ENCODE measurements at places on chromosomes 2 and 18.

- no peak for DNase-seq
Observed at GRCh38 chr18:56853961-56854360, 202.8 kb downstream of the WDR7 start.

DNA sequence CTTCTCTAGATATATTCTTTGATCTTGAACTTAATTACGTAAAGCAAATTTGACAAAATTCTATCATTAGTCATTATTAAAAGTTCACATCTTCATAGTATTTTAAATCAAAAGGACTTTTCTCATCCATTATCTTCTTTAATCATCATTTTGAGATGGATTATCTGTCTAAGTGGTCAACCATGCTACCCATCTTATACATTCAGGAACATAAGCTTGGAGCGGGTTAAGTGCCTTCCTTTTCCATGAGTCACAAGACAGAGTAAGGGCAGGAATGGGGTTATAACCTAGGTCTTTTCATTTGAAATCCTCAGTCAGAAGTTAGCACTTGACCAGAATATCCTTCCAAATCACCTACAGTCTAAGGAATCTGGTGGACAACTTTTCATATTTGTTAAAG, 297.1 kb downstream of the TCF4 start:
- DNase-seq: no peak

DNA sequence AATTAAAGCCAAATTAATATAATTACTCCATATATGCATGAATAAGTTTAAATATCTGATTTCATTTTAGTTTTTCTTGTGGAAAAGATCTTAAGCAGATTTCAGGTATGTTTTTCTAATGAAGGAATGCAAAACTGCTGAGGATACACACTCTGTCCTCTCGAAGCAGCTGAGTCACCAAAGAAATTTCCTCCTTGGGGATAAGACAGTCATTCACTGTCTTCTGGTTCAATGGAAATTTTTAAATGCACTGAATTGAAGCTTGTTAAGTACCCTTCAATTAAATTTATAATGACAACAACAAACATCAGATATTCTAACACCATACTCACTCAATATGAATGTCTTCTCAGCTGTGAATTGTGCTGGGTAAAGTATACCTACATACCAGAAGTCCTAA, 101.5 kb upstream of the DNER start:
- DNase-seq: no peak

DNA sequence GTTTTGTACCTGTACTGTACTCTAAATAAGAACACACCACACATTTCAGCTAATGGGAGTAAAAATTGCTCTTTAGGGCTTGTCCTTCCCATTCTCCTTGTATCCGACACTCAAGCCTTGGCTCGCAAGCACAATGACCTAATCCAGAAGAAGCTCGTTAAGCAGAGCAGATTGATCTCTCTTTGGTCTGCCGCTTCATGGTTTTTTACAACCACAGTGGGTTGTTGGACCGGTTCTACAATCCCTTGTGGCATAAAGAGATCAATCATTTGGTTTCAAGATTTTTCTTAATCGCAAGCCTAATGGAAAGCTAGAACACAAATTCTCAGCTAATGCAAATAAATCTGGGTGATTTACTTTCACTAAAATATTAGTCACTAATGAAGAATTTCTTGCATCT, 662.1 kb downstream of the LRP1B start:
- no peak for DNase-seq

DNA sequence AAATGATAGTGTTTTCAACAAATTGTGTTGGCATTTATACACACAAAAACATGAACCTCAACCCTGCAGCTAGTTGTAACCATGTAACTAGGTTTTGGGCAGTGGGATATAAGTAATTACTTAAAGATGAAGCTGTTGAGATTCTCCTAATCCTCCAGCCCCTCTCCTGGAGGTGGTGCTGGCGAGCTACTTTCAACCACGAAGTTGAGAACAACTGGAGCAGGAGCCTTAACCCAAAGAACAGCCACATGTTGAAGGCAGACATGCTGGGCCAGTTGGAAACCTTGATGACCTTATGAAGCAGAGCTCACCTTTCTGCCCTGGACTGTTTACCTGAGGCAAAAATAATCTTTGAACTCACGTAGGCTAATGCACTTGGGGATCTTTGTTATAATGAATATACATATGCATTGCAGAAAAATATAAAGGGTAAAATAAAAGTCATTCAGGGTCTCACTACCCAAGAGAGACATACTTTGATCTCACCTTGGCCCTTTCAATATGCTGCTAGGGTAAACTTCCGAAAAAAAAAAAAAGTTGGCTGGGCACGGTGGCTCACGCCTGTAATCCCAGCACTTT, 89.6 kb upstream of the NPAS2 start:
- no peak for DNase-seq

DNA sequence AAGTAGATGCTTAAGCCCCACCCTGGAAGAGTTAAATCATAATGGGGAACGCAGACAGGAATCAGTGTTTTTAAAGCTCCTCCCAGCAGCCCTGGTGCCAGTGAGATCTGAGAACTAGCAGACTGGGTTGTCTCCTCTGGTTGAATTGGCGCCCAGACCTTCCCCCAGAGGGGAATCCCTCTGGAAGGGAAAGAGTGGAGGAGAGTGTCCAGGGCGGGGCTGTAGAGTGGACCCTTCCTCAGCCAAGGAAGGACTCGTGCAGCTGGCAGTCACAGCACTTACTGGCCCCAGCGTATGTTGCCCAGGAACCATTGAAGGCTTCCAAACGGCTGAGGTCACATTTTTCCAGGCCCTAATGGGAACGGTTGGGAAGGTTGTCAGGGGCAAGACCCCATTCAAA, 62.5 kb downstream of the TGOLN2 start:
- no peak for DNase-seq

DNA sequence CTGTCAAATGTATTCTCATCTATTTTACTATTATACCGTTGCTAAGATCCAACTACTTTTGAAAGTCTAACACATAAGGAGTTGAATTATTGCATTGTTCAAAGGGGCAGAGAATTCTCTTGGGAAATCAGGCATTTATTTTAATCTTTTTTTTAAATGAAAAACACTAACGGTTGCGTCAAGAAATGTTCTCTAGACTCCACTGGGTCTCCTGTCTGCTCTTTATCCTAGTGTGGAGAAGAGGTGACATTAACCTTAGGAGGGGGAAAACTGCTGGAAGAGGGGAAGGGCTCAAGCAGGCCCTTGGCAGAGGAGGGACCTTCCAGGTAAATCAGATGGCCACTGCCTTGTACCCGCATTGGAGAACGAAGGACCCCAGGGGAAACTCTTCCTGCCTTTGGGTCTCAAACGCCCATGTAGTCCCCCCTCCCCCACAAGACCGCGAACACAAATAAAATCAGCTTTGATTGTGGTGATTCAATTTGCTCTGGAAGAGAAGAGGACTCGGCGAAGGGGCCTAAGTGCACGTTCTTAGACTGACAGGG, 1.1 kb upstream of the APCDD1 start:
- no peak for DNase-seq

- DNase-seq: no peak
Observed at GRCh38 chr2:161265874-161266273, 42.4 kb upstream of the PSMD14 start.

DNA sequence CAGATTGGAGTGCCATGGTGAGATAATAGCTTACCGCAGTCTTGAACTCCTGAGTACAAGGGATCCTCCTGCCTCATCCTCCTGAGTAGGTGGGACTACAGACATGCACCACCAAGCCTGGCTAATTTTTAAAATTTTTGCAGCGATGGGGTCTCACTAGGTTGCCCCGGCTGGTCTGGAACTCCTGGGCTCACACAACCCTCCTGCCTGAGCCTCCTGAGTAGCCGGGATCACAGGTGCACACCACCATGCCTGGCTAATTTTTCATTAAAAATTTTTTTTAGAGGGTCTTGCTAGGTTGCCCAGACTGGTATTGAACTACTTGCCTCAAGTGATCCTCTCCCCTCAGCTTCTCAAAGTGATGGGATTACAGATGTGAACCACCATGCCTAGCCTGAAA, 27.8 kb downstream of the RAB31 start:
- DNase-seq: no peak

- DNase-seq: no peak
Observed at GRCh38 chr18:8656232-8656631, 47.0 kb downstream of the RAB12 start.

GRCh38 chr2:205699515-205700289, 17.4 kb downstream of the NRP2 start:
- DNase-seq: no peak

- no peak for DNase-seq
Observed at GRCh38 chr18:39434223-39434920, 1868.8 kb upstream of the CELF4 start.

Data from stimulated activated CD4-positive, alpha-beta T cell treated with anti-CD3 and anti-CD28 coated beads, Interleukin-1b, Interleukin-23, amount 100 ng/mL, for 24 hours (primary cell).